WTC11 (cell line): ENCODE measurements at places on chromosomes 7 and 10. TPM values are rescaled to one million over a fixed set of nuclear protein-coding genes. Genes with fewer than 3 reads are reported as not detected.

DNA sequence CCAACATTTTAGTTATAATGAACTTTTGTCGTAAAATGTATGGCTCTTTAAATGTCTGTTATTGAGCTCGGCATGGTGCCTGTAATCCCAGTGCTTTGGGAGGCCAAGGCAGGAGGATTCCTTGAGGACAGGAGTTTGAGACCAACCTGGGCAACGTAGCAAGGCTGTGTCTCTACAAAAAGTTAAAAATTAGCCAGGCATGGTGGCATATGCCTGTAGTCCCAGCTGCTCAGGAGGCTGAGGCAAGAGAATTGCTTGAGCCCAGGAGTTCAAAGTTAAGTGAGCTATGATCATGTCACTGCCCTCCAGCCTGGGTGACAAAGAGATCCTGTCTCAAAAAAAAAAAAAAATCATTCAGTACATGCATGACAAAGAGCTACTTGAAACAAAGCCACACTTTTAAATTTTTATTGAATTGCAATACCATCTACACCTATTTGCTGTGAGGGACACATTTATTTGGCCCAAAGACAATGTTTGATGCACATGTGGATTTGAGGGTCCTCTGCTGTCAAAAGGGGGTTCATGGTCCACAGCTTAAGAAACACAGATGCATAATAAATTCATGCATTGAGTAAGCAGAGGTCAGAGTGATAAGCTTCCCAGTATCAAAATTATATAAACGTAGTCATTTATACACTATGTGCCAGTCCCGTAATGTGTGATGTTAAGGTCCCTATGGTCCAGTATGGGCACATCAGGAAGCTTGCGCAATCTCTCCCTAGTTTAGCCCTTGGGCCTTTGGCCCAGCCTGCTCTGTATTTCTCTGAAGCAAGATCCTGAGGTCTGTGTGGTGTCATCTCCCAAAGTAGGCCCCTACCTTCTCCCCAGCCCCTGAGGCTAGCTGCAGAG lies 4.4 kb upstream of the MALSU1 start:
- DNase-seq, result no peak

- no peak for DNase-seq
Measured at GRCh38 chr10:118409295-118409694, 67.2 kb upstream of the FAM204A start.

DNA sequence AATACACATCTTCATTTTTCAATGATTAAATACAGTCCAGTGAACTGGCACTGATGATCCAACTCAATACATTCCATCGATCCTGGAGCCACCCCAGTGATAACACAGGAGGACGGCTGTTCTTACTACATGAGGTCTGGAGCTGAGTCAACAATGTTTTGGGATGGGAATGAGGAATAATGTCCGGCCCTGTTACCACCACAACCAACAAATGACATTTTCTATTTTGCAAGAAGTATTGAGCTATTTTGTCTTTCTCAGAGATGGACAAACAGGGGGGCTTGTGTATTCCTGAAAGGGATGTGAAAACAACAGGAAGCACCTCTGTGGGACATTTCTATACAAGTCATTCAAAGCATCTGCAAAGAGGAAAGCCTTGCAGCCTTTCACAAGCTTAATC lies 249.2 kb downstream of the PARD3 start:
- DNase-seq, result no peak

- DNase-seq, result no peak
Measured at GRCh38 chr10:80988755-80989154, 451.1 kb downstream of the SH2D4B start.

DNA sequence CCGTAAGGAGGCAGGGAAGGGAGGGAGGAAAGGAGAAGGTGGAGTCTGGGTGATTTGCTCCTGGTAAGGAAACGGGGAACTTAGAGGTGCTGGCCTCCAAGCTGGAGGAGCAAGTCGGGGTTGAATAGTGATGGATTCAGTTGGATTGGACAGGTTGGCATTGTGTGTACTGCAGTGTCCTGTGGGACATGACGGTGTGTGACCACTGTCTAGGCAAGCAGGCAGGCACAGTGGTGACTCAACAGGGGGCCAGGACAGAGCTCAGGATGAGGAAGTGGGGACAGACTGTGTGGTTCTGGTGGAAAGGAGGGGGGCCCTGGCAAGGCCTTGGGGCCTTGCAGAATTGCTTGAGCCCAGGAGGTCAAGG lies 48.8 kb downstream of the COL26A1 start:
- no peak for DNase-seq

GRCh38 chr7:74627661-74628411 lies 29.7 kb upstream of the GTF2I start:
- no peak for DNase-seq

- DNase-seq, result no peak
Measured at GRCh38 chr7:18706670-18707069, 211.1 kb downstream of the HDAC9 start.

DNA sequence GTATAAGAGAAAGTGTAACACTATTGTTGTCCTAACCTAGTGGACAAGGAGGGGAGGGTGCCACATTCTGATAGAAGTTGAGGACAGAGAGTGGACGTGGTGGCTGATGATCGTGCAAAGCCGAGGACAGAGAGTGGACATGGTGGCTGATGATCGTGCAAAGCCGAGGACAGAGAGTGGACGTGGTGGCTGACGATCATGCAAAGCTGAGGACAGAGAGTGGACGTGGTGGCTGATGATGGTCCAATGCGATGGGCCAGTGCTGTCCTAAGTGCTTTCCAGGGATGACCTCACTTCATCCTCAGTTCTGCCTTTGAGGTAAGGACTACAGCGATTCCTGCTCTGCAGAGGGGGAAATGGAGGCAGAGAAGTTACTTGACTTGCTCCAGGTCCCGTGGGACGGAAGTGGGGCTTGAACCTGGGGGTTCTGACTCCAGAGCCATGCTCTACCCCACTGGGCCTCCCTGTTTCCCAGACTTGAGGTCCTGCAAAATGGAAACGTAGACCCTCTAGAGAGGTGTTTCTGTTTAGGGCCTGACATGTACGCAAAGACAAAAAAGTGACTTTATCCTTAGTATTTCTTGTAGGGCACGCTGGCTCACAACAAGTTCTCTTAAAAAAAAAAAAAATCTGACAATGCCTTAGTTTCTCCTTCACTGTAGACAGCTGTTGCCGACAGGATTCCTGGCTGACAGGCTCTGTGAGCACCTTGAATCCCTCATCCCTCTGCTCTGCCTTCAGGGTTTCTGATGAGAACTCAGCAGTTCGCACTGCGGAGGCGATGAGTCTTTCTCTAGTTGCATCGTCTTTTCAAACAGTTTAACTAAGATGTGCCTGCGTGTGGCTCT lies 20.3 kb upstream of the NCAPG2 start:
- no peak for DNase-seq

- DNase-seq, result no peak
Measured at GRCh38 chr7:49577576-49577975, 195.9 kb upstream of the VWC2 start.

GRCh38 chr7:28785041-28785995 lies 172.8 kb downstream of the TRIL start:
- DNase-seq, result no peak

- DNase-seq, result no peak
Measured at GRCh38 chr7:41478187-41478586, 224.7 kb downstream of the INHBA start.

DNA sequence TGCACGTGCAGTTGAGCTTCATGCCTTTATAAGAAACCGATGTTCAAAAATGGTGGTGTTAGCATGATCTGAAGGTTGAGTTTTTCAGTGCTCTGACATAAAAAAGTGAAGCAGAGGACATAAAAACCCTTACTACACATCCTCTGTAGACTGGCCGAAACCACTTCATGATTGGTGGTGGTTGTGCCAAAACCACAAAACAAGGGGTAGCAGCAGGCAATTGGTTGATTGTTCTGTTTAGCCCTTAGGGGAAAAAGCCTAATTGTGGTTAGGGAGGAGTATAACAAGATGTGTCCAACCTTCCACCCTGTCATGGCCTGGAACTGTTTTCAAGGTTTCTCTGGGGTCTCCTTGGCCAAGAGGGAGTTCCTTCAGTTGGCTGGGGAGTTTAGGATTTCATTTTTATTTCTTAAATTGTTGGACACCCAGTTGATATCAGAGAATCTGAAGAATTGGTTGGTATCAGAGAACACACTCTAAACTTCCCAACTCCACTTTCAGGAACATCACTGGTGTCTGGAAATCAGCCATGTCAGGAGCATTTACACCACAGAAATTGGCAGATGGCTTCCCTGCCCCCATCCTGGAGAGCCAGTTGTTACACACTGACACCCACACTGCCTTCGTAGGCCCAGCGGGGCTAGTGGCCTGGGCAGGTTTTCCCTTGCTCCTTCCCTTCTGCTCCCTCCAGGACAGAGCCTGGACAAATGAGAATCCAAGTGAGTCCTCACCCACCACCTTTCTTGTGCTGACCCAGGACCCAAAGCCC lies 18.8 kb downstream of the MRPS24 start:
- no peak for DNase-seq

MYH16 gene
- total RNA-seq, result not detected in 3 replicates

CALHM3 gene
- 0.13 to 0.18 TPM (median 0.16 TPM) in 3 replicates for total RNA-seq

HABP2 gene
- 0.09 to 0.18 TPM (median 0.09 TPM) in 3 replicates for total RNA-seq

ANXA8L1 gene
- not detected in 3 replicates for total RNA-seq

NEUROD6 gene
- not detected in 3 replicates for total RNA-seq

GIMAP4 gene
- 0.28 to 0.39 TPM (median 0.30 TPM) in 3 replicates for total RNA-seq

H2BK1 gene
- 0.87 TPM in 1 of 3 replicates, not detected in the others for total RNA-seq

NEURL1 gene
- total RNA-seq, result 0.66 to 1.2 TPM (median 0.99 TPM) in 3 replicates
